Activated CD8-positive, alpha-beta memory T cell treated with anti-CD3 and anti-CD28 coated beads for 48 hours (primary cell): ENCODE measurements at places on chromosomes 6 and 20.

GRCh38 chr6:122238861-122239260 is 160.6 kb upstream of the HSF2 start:
- DNase-seq: no peak

- no peak for DNase-seq
Measured at GRCh38 chr6:11972806-11973205, 39.3 kb upstream of the HIVEP1 start.

DNA sequence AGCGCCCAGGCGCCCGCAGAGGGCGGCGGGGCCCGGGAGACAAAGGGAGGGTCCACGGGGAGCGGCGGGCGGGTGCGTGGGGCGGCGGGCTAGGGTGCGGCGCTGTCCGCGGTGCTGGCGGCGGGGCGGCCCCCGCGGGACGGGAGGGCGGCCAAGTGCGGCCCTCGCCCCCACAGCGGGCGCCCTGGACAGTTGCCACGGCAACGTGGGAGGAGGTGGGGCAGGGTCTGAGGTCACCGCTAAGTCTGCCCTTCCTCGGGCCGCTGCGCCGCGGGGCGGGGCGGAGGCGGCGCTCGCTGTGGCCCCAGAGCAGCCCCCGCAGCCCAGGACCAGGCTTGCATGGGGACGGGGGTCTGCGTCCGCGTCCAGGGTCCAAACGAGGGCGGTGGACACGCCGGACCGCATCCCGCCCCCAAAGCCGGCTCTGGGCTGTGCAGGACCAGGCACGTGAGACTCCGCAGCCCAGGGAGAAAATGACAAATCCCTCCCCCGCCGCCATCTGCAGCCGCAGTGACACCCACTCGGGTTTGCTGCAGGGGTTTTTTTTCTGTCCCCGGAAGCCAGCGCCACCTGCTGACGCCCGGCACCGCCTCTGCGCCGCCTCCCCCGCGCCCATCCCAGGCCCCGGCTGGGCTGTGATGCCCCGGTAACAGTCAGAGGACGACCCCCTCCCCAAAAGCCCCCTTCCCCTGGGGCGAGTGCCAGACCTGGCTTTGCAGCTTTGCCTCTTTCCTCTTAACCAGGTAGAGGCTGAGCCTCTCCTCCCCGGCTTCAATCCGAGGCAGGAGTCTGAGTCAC is 36.8 kb downstream of the YTHDF1 start:
- peak; percentile 42 for DNase-seq

DNA sequence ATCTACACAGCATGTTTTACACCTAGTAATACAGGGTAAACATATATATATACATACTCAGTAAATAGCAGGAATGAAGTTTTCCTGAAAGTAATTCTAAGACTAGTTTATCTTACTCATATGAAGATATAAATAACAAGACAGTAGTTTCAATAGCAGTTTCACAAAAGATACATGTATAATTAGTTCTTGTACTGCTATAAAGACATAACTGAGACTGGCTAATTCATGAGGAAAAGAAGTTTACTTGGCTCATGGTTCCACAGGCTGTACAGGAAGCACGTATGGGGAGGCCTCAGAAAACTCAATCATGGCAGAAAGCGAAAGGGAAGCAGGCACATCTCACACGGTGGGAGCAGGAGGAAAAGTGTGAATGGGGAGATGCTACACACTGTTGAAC is 16.9 kb downstream of the RARS2 start:
- DNase-seq: no peak

- DNase-seq: no peak
Measured at GRCh38 chr6:5497896-5498578, 236.7 kb downstream of the FARS2 start.

- no peak for DNase-seq
Measured at GRCh38 chr6:147765541-147765940, 257.1 kb downstream of the SAMD5 start.

DNA sequence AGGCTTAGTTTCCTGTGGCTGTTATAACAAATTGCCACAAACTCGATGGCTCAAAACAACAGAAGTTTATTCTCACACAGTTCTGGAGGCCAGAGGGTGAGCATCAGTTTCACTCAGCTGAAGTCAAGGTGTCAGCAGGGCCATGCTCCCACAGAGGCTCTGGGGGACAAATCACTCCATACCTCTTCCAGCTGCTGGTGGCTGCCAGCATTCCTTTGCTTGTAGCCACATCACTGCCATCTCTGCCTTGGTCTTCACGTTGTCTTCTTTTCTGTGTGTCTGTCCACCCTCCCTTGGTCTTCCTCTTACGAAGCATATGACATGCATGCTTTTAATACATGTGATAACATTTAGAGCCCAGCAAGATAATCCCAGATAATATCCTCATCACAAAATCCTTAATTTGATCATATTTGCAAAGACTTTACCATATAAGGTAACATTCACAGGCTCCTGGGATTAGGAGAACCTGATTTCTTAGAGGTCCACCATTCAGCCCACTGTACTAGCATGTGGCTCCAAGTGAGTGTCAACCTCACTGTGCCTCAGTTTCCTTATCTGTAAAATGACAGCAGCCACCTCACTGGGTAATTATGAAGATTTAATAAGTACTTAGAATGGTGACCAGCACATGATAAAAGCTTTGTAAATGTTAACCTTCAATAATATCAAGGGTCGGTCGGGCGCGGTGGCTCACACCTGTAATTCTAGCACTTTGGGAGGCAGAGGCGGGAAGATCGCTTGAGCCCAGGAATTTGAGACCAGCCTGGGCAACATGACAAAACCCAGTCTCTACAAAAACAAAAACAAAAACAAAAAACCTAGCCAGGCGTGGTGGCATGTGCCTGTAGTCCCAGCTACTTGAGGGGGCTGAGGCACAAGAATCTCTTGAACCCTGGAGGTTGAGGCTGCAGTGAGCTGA is 14.7 kb upstream of the PTGIS start:
- no peak for DNase-seq

DNA sequence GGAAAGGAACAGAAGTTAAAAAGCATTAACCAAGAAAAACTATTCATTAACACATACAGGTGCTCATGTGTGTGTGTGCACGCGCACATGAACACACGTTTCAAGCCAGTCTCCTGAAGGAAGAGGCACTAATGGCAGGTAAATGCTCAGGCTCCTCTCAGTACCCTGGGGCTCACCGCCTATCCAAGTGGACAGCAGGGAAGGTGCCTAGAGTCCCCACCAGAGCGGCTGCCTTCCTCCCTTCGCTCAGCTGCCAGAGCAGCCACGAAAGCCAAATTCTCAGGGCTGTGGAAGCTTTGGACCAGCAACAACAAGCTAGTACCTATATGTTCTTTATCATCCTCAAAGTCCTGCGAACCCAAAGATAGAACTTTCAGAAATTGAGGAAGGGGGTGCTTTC is 42.6 kb downstream of the PLCG1 start:
- no peak for DNase-seq

DNA sequence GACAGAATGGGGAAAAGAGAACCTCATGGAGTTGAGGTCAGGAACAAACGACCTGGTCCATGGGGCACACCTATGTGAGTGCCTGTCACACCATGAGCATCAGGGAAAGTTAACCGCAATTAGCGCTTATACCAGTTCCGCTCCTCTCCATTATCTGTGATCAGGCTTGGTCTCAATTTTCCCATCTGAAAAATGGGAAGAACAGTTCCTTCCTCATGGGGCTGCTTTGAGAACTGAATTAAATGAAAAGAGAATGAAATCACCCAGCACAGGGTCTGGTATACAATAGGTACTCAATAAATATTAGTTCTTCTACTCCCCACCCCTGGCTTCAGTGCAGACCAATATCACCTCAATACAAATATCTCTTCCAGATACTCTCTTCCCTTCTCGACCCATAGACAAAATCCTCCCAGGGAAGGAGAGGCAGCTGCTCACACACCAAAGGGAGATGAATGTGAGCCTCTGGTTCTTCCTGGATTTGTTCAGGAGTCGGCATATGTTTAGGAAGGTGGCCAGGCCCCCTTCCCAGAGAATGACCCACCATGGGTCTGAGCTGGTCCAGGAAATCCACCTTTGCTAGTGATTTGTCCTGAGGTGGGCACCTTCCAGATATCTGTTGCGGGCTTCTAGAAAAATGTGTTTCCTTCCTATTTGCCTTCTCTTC is 2.4 kb upstream of the PTGIS start:
- DNase-seq: no peak

DNA sequence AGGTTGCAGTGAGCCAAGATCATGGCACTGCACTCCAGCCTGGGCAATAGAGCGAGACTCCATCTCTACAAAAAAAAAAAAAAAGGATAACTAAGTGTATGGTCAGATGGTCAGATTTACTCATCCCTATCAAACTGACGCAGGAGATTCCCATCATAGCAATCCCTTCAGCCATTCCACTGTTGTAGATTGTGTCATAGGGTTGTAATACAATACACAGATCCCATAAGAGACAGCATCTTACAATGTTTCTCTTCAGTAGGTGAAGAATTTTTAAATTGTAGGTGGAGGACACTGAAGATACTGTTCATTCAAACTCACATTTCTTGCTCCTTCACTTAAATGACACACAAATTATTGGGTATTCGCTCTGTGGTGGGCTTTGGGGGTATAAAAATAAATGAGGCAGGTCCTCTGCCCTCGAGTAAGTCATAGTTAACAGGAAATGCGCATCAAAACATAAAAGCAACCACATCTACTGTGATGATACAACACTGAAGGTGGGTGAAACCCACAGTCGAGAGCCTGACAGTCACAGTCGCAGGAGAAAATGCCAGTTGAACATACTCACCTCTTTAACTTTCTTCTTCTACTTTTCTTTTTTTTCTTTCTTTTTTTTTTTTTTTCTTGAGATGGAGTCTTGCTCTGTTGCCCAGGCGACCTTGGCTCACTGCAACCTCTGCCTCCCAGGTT is 205.5 kb downstream of the ZNF217 start:
- DNase-seq: no peak

DNA sequence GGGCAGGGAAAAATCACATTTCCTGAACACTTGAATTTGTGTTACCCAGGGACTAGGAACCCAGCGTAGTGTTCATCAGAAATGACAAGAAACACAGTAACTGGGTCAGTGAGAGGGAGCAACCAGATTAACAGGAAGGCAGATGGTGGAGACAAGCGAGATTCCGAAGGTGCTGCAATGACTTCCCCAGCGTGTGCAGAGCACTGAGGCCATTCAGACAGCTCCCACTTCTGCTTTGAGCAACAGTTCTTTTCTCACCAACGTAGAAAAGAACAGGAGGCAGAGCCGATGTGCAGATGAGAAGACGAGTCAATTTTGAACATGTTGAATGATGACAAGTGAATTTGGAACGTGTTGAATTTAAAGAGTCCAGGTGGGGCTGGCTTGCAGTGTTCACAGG is 63.1 kb upstream of the IFNGR1 start:
- DNase-seq: no peak

DNA sequence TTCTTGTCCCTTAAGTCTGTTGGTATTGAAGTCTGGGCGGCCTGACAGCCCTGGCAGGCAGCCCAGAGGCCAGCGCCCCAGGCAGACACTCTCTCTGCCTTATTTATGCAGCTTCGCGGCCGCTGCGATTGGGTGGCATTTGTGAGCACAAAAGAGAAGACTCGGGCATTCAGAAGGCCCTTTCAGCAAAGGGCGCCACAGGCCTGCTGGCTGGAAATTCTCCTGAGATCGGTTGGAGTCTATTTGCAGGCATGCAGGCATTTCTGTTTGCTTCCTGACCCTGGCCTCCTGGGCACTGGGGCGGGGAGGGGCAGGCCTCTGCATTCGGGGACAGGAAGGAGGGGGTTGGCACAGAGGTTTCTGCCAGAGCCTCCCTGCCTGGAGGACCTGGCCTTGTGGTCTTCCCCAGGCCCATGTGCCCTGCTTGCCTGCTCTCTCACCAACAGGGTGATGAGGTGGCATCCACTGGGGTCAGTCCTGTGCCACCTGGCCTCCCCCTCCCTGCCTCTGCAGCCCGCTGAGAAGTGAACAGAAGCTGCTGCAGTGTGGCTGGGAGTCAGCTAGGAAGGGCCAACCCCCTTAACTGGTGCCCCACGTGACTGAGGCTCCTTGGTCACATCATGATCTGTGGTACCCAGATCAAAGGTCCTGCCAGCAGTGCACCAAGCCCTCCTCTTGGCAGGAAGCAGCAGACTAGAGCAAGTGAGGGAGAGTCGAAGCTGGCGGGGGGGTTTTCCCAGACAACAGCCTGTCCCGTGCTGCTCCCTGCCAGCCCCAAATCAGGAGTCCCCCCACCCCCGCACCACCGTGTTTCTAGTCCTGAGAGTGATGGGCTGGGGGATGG is 16.6 kb upstream of the CCDC167 start:
- DNase-seq: peak; percentile 72

DNA sequence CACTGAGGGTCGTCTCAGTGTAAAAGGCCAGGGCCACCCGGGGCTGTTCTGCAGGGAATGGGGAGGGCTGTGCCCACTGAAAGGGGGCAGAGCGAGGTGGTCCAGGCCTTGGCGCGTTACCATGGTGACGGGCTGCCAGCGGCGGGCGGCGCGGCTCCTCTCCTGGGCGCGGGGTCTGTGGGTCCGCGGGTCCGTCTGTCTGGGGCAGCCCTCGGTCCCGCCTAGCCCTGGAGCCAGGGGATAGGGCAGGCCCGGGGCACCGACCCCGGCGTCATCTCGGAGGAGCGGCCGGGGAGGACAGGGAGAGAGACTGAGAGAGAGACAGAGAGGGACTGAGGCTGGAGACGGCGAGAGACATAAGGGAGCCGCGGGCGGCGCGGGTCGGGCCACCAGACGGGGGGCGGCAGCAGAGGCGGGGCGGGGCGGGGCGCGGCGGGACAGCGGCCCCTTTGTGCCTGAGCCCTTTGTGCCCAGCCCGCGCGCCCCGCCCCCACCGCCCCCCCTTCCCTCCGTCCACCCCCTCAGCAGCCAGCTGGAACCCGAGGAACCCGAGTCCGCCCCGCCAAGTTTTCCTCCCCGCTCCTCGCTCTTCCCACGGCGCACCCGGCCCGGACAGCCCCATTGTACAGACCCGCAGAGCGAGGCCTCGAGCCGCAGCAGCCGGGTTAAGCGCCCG is at the start of gene KIAA1755:
TSS of gene KIAA1755 (minus strand) at position 358 of the 676 bp plus-strand sequence. CDS start at position 123, 235 bp downstream.
- no peak for DNase-seq

DNA sequence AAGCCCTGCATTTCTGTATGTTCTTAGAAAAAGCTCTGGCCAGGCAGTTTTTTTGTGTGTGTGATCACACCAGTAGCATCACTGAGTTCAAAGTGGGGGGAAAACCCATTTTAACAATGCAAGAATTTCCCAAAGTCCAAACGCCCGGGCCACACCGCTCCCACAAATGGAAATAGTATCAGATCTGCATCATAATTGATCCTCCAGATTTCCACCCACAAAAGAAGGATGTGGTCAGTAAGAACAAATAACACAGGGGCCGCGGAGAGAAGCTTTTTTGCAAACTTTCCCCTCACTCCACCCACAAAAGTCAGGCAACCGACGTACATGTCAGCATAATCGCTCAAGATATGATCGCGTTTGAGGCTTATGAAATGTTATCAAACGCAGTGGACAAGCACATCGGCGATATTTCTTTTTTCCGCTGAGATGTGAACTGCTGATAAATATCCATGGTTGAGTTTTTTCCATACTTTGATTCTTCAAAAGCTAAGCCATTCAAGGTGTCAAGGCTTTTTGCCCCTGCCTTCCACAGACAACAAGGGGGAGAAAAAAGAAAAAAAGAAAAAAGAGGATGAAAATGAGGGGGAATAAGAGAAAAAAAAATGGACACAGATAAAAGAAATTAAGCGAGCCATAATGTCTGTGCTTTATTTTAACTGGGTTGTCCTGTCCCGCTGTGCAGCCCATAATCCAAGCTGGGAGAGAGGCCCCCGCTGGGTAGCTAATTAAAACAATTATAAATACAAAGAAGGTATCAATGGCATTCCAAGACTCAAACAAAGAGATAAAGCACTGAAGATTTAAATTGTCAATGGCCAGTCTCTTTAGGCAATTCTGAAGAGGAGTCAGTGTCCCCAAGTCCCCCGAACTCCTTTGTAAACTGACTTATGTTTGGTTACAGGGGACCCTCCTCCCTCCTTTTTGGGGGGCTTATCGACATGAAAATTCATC is 143.5 kb downstream of the ZFP64 start:
- DNase-seq: no peak
